ENCODE measurements at places on chromosomes 16 and 17.

GRCh38 chr17:44543213-44543904, 13.9 kb upstream of the FZD2 start:
- DNase-seq, result no peak

DNA sequence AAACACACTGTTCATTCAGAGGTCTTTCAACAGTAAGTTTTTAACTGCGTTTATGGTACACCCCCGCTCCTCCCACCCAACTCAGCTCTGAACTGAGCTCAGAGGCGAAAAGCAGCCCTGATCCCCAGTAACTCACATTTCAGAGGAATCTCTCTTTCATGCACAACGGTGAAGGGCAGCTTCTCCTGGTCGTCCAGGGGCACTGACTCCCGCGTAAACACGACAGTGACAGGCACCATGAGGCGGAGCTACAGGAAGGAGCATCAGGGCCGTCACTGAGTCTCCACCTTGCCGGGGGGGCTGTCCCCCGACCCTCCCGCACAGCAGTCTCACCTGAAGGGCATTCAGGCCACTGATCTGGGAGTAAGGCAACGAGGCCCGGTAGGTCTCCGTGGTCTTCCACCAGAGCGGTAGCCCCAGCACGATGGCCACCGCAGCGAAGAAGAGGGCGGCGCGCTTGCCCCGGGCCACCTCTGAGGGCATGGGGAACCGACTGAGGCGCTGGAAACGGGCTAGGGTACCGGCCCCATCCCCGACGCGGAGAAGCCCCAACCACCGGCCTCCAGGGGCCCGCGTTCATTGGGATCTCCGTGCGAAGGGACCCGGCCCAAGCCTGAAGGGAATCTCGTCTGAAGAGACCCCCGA, 486 bp downstream of the PIGS start:
- DNase-seq, result peak; percentile 58

DNA sequence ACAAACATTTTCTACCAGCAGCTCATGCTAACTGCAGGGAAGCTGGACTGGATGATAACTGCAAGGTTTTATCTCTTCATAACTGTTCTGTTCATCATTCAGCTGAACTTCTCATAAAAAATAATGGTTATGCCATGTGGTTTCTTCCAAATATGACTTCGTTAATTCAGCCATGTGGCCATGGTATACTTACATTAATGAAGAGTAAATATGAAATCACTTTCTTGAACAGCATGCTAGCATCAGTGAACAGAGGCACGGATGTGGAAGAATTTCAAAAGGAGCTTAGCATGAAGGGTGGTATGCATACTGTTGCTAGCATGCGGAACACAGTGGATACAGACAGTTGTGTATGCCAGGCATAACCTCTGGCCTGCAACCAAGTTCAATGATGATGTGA, 1417.0 kb upstream of the CDH8 start:
- no peak for DNase-seq

DNA sequence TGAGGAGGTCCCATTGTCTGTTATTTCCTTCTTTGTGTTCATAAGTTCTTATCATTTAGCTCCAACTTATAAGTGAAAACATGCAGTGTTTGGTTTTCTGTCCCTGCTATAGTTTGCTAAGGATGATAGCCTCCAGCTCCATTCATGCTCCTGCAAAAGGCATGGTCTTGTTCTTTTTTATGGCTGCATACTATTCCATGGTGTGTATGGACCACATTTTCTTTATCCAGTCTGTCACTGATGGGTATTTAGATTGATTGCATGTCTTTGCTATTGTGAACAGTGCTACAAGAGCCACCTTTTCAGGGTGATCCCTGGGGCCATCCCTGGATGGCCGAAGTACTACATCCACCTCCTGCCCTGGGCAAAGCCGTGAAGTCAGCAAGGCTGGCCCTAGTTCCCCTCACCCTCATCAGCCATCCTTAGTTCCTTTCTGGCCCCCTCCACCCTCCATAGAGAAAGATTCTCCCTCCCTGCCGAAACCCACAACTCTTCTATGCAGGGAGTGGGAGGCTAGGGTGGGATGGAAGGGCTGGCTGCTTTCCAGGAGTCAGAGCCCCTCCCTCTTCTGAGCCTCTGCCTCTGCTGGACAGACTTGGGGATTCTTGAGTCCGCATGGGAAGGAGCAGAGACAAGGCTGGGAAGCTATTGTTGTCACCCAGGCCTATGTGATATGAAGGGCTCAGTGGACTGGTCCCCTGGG, 8.3 kb downstream of the MT1X start:
- DNase-seq, result no peak

DNA sequence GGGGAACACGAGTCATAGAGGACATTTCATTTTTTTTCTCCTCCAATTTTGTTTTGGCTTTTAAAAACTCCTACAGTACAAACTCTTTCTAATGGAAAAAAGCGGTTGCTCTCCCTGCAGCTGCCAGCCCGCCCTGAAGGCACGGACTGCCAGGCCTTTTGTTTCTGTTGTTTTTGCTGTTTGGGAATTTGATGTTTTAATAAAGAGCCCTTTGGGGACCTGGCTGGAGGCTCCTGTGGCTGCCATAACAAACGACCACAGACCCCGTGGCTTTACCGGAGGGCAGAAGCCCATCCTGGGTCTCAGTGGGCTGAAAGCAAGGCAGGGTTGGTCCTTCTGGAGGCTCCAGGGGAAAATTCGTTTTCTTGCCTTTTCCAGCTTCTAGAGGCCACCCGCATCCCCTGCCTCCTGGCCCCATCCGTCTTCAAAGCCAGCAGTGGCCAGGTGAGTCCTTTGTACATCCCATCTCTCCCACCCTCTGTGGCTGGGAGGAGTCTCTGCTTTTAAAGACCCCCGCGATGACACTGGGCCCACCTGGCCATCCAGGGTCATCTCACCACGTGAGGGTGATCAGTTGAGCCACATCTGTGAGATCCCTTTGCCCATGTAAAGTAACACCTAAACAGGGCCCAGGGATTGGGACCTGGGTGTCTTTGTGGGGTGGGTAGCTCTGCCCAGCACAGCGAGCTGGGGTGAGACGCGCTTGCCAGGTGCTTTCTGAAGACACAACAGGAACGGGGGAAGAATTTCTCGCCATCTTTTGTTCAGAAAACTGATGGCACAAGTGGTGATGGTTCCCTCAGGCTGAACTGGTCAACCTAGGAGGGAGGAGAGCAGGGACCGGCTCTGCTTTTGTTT, 113.9 kb downstream of the BANP start:
- no peak for DNase-seq

- peak; percentile 31 for DNase-seq
These were observed 2.8 kb downstream of the NDEL1 start for GRCh38 chr17:8438441-8438840.

GRCh38 chr17:73250851-73251640, 10.6 kb downstream of the CPSF4L start:
- DNase-seq, result no peak

GRCh38 chr16:2803545-2804195, 5.4 kb downstream of the PRSS41 start:
- no peak for DNase-seq

DNA sequence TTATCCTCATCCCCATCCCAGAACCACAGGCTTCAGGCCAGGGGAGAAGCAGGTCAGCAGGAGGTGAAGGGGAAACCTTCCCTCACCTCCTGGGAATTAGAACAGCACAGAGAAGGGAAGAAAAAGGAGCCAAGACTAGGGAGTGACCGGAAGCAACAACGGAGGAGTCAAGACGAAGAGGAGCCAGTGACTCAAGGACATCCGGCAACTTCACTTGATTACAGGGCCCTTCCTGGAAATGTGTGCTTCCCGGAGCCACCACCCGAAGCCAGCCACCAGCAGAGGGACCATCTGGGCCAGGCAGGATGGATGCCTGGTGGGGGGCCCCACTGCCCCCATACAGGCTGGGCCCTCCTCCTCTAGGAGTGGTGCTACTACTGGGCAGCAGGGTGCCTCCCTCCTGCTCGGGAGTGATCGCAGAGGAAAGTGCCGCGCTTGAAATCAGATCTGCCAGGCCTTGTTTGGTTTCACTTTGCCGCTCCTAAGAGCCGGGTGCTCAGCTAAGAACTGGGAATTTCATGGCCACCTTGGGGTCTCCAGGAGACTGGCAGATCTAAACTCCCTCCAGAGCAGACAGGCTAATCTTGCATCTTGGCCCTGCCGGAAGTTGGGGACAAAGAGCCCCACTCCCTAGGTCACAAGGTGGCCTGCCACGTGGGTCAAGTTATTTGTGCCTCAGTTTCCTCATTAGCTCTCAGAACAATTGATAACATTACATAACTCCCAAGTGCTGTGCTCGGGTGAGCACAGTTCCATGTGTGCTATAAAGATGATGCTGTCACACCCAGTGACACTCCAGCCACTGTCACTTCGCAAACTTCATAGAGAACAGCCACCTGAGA, 6.6 kb downstream of the CDC42EP4 start:
- DNase-seq, result no peak

DNA sequence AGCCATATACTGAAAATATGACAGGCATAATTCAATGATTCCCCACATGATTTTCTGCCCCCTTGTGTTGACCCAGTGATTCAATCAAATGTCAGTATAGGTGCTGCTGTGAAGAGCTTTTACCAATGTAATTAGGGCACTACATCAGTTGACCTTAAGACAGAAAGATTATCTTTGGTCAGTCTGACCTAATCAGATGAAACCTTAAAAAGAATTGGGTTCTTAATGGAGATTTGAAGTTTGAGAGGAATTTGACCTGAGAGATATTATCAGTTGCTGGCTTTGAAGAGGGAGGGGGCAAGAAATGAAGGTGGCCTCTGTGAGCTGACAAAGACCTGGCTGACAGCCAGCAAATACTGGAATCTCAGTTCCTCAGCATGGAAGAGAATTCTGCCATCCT, 358.7 kb upstream of the CA10 start:
- DNase-seq, result no peak

GRCh38 chr16:31193874-31194273, 8.7 kb downstream of the PYCARD start:
- no peak for DNase-seq

- no peak for DNase-seq
These were observed 7.8 kb downstream of the HGS start for GRCh38 chr17:81691608-81692007.

GRCh38 chr16:53770641-53771040, 66.7 kb downstream of the FTO start:
- no peak for DNase-seq

GRCh38 chr17:49193513-49194296, 16.7 kb downstream of the GNGT2 start:
- peak; percentile 28 for DNase-seq

- DNase-seq, result peak; percentile 81
These were observed 1.2 kb downstream of the NGFR start for GRCh38 chr17:49496183-49496866.

DNA sequence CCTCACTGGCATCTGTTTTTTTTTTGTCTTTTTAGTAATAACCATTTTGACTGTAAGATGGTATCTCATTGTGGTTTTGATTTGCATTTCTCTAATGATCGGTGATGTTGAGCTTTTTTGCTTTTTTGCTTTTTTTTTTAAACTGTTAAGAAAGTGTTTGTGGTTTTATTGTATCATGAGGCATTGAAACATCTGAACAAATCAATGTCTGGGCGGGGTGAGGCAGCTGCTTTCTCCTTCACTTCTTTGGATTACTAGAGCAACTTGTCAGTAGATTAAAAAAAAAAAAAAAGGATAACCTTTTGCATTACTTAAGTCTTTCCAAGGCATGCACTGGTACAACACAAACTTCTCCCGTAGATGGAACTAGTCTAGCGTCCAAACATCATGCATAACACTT, 191.7 kb downstream of the CEP112 start:
- no peak for DNase-seq

DNA sequence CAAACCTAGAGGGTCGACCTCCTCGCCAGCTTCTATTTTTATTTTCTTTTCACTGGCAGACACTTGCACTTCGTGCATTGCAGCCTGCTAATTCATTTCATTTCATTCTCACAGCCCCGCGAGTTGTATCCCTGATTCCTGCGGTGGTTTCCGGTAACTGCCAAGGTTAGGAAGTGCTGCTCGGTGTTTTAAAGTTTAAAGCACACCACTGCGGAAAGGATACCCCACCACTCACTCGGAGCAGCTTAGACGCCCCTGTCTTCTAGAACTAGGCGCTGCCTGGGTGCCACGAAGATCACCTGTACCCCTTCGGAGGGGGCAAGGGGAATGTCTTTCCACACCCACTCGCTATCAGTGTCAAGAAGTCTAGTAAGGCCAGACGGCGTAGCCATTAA, 509 bp downstream of the CNEP1R1 start:
- peak; percentile 39 for DNase-seq

GRCh38 chr17:75036643-75037268, 10.0 kb downstream of the ATP5PD start:
- peak; percentile 96 for DNase-seq

- DNase-seq, result no peak
These were observed 35.6 kb upstream of the ENDOV start for GRCh38 chr17:80379348-80379747.

DNA sequence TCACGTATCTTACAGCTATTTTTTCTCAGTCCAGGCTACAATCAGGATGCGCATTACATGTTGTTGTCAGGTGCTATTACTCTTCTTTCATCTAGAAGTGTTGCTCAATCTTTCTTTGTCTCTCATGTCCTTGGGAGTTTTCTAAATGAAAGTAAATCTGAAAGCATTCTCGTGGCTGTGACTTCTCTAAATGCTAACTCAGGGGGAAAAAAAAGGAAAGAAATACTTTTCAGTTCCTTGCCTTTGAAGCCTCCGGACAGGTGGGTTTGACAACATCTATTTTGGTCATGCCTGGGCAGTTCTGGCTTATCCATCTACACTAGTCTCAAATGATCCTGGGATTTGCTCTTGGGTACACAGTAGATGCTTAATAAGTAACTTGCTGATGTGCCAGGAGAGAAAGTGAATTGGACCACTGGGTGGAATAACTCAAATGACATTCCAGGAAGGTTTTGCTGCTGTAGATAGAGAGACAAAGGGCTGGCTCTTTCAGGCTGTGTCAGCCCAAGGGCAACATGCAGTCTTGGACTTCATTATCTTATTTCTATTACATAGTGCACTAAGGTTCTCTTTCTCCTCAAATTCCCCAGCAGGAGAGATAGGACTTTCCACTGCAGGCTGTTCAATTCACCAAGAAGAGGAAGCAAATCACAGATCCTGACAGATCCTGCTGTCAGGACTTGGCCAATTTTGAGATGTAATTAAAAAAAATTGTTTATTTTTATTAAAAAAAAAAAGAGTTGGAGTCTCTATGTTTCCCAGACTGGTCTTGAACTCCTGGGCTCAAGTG, 63.6 kb upstream of the NFAT5 start:
- DNase-seq, result no peak

DNA sequence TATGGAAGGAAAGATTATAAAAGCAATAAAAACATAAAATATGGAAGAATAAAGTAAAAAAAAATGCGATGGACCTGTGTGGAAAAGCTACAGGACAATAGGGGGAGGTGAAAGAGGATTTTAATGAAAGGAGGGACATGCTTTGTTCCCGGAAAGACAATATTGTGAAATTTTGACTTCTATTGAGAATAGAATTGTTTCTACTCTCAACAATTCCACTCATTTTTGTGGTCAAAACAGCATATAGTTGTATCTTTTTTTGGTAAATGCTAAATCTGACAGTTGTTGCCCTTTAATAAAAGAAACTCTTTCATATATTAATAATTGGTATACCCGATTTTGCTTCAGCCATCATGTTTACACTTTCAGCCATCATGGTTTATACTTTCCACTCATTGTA, 22.9 kb upstream of the APPBP2 start:
- DNase-seq, result no peak
